Upper lobe of left lung (tissue), 6 donors: ENCODE measurements at places on chromosomes 5 and 9. TPM values are rescaled to one million over a fixed set of nuclear protein-coding genes. Genes with fewer than 3 reads are reported as not detected.

PCDHGA9 gene
- total RNA-seq, result 7.7 TPM

DNA sequence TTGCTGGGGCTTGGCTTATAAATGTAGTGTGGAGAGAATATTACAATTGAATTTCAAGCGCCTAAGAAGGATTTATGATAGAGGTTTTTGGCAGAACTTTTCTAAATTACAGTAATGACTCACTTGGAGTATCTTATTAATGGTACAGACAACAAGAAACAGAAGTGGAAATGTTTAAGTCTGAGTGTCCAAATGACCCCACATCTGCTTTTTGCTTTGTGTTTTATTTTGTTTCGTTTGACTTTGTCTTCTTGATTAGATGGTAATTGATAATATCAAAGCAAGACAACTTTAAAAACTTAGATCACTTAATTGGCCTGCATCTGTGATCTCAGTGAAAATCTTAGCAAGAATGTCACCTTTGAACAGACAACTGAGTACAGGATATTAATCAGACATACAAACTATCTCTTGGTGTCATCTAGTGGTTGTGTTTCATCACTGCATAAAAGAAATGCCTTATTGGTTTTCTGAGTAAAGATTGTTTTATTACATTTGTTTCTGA, 577.4 kb downstream of the ISL1 start:
- H3K27me3 ChIP-seq, result no peaks in the 10 kb centered on the region
- no peak for DNase-seq
- H3K36me3 ChIP-seq, result no peaks in the 10 kb centered on the region
- H3K4me3 ChIP-seq, result no peak overlapping the region
- H3K4me1 ChIP-seq, result no peaks in the 10 kb centered on the region
- H3K27ac ChIP-seq, result no peak overlapping the region

DNA sequence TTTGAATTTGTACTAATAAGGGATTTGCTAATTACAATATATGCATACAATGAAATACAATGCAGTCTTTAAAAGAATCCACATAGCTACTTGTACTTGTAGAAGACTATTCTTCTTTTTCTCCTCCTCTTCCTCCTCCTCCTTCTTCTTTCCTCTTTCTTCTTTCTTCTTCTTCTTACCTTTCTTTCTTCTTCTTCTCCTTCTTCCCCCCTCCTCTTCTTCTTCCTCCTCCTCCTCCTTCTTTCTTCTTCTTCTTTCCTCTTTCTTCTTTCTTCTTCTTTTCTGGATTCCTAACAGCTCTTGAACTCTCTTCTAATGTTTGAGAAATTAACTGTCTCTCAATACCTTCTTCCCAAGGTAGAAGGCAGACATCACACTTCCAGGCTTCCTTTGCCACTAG, 29.3 kb upstream of the FSTL4 start:
- H3K27me3 ChIP-seq, result no peaks in the 10 kb centered on the region
- H3K27ac ChIP-seq, result no peak overlapping the region
- no peak overlapping the region for H3K4me3 ChIP-seq
- DNase-seq, result no peak
- H3K36me3 ChIP-seq, result no peaks in the 10 kb centered on the region

DNA sequence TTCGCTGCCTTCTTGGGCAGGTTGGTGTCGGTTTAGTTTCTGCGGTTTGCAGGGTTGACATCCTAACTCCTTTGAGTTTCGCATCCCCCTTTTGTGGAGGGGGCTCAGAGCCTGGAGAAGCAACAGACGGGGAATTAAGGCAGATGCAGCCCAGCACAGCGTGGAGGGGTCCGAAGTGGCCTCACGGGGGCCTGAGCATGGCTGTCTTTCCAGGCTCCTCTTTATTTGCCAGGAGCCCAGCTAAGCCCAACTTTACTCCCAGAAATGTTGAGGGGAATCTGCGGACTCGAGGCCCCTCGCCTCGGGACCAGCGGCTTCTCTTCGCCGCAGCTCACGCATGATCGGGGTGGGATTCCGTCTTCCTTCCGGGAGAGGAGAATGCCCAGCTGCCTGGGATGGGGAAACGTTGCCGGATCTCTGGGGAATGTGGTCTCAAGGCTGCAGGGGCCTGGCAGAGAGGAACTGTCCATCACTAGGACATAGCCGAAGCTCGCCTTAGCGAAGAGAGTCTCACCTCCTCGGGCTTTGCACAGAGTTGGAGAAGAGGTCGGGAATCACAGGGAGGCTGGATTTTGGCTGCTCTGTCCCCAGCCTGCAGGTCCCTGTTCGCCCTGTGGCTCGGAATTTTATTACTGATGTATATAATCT, 1.3 kb downstream of the RAI14 start:
- no peaks in the 10 kb centered on the region for H3K27me3 ChIP-seq
- peak; percentile 44 for DNase-seq
- peak overlapping the region; percentile 94 for H3K27ac ChIP-seq
- peaks cover 11% of the 10 kb centered on the region for H3K4me1 ChIP-seq
- H3K36me3 ChIP-seq, result no peaks in the 10 kb centered on the region
- peak overlapping the region; percentile 82 for H3K4me3 ChIP-seq

DNA sequence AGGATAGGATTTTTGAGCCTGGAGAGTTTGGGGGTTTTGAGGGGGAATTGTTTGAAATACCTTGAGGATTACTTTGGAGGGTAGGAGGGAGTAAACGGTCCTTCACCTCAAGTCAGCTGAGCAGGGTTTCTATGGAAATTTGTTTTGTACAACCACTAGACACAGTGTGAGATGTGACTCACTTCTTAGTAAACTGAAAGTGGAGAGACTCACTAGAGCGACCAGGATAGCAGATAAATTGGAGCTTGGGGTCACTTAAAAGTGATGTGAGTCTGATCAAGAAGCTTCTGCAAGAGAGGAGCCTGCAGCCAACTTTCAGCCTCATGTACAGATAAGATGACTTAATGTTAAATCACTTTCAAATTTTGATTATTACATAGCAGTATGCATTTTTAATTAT, 1945.9 kb upstream of the NUDT12 start:
- H3K36me3 ChIP-seq, result no peaks in the 10 kb centered on the region
- no peak overlapping the region for H3K27ac ChIP-seq
- no peaks in the 10 kb centered on the region for H3K27me3 ChIP-seq
- no peak for DNase-seq

- no peaks in the 10 kb centered on the region for H3K4me1 ChIP-seq
- no peaks in the 10 kb centered on the region for H3K36me3 ChIP-seq
- peak; percentile 31 for DNase-seq
- peak overlapping the region; percentile 28 for H3K27ac ChIP-seq
These were observed 89.7 kb upstream of the SLC44A1 start for GRCh38 chr9:105154723-105155191.

DNA sequence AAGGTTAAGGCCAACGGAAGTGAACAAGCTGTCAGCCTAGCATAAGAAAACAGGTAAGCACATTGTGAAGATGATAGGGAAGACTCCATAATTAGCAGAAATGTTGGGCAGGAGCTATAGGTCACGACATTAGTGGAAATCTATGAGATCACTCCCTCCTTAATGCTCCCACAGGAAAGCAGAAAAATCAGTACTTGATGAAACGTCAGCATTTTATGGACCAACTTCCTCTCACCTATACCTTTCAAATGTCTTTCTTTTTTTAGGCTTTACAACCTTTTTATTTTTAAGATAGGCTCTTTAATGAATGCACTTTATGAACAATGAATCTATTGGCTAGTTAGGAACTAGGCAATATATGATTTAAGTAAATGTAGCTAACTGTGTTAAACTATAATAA, 29.4 kb upstream of the HCN1 start:
- no peaks in the 10 kb centered on the region for H3K36me3 ChIP-seq
- no peaks in the 10 kb centered on the region for H3K27me3 ChIP-seq
- no peak for DNase-seq
- no peak overlapping the region for H3K27ac ChIP-seq

- H3K36me3 ChIP-seq, result no peaks in the 10 kb centered on the region
- H3K4me3 ChIP-seq, result no peak overlapping the region
- no peak for DNase-seq
- no peak overlapping the region for H3K27ac ChIP-seq
- no peaks in the 10 kb centered on the region for H3K4me1 ChIP-seq
- H3K27me3 ChIP-seq, result no peaks in the 10 kb centered on the region
These were observed 64.0 kb upstream of the XPA start for GRCh38 chr9:97761056-97761598.

GRCh38 chr9:112404508-112404932, 24.6 kb downstream of the HSDL2 start:
- no peaks in the 10 kb centered on the region for H3K36me3 ChIP-seq
- H3K27me3 ChIP-seq, result no peaks in the 10 kb centered on the region
- no peak overlapping the region for H3K27ac ChIP-seq
- no peak overlapping the region for H3K4me3 ChIP-seq
- DNase-seq, result no peak
- no peaks in the 10 kb centered on the region for H3K4me1 ChIP-seq

GRCh38 chr5:35303152-35303551, 72.9 kb upstream of the PRLR start:
- H3K27ac ChIP-seq, result no peak overlapping the region
- no peaks in the 10 kb centered on the region for H3K27me3 ChIP-seq
- DNase-seq, result no peak

- no peaks in the 10 kb centered on the region for H3K36me3 ChIP-seq
- DNase-seq, result no peak
- peaks cover 7% of the 10 kb centered on the region for H3K27me3 ChIP-seq
- H3K27ac ChIP-seq, result no peak overlapping the region
These were observed 1060.5 kb upstream of the DMAC1 start for GRCh38 chr9:8860086-8860485.

GRCh38 chr9:92749071-92749933, 15.3 kb downstream of the BICD2 start:
- H3K4me1 ChIP-seq, result peaks cover 61% of the 10 kb centered on the region
- peak overlapping the region; percentile 31 for H3K27ac ChIP-seq
- H3K27me3 ChIP-seq, result no peaks in the 10 kb centered on the region
- H3K36me3 ChIP-seq, result no peaks in the 10 kb centered on the region
- peak; percentile 24 for DNase-seq

GRCh38 chr5:151708126-151708525, 21.4 kb upstream of the SPARC start:
- no peak overlapping the region for H3K27ac ChIP-seq
- no peaks in the 10 kb centered on the region for H3K36me3 ChIP-seq
- H3K4me1 ChIP-seq, result peaks cover 7% of the 10 kb centered on the region
- no peak for DNase-seq
- no peak overlapping the region for H3K4me3 ChIP-seq

DNA sequence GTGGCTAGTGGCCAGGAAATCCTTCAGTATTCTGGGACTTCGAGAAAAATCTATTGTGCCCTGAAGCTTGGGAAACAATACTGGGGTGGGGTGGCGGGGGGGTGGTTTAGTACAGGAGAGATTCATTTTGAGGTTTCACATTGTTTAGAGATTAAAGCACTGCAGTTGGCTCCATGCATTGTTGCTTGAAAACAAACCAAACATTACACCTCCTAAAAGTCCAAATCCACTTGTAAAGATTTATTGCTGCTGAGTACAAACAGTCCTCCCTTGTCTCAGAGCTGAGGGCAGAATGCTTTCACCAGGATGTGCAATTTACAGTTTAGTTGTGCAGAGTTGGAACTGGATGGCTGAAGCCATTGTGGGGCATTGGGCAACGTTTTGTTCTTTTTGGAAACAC, 49.4 kb downstream of the GGTA1 start:
- H3K27me3 ChIP-seq, result no peaks in the 10 kb centered on the region
- no peak for DNase-seq
- no peak overlapping the region for H3K4me3 ChIP-seq
- no peaks in the 10 kb centered on the region for H3K4me1 ChIP-seq

LRRC26 gene
- total RNA-seq, result not detected

DNA sequence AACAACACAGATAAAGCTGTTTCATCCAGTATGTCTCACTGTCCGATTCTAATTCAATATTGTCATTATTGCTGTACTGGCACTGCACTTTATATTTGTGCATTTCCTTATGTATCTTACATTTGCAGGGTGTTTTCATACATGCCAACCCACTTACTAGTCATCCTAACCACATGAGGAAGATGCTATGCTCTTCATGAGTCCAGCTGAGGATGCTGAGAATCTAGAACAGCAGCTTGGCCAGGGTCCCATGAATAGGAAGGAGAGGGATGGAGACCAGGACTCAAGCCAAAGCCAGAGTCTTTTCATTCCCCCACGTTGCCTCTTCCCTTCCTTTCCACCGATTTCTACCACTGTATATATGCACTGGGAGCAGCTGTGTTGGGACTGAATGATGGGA, 292.8 kb upstream of the KLF4 start:
- H3K36me3 ChIP-seq, result no peaks in the 10 kb centered on the region
- no peaks in the 10 kb centered on the region for H3K27me3 ChIP-seq
- H3K27ac ChIP-seq, result no peak overlapping the region
- H3K4me3 ChIP-seq, result no peak overlapping the region

GRCh38 chr9:124361128-124361527, 54.1 kb downstream of the PSMB7 start:
- H3K36me3 ChIP-seq, result no peaks in the 10 kb centered on the region
- H3K4me1 ChIP-seq, result no peaks in the 10 kb centered on the region
- no peak overlapping the region for H3K4me3 ChIP-seq
- no peak overlapping the region for H3K27ac ChIP-seq
- H3K27me3 ChIP-seq, result no peaks in the 10 kb centered on the region
